ENCODE measurements at places on chromosomes 6 and 20.

DNA sequence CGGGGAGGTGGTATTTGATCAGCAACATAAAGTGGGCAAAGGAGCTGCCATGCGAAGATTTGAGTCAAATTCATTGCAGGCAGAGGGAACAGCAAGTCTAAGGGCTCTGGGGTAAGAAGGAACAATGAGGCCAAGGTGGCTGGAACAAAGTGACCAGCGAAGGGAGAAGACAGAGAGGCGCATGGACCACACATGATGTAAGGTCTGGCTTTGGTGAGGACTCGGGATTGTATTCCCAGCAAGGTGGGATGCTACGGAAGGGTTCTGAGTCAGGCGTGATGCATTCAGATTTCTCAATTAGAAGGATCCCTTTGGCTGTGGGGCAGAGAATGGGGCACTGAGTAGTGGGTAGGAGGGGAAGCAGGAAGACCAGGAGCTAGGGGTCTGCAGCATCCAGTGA is 30.7 kb upstream of the CDH22 start:
- DNase-seq = no peak

GRCh38 chr6:35665573-35665972 is 23.1 kb downstream of the FKBP5 start:
- DNase-seq = no peak

GRCh38 chr20:23042270-23042669 is 7.2 kb downstream of the SSTR4 start:
- no peak for DNase-seq

DNA sequence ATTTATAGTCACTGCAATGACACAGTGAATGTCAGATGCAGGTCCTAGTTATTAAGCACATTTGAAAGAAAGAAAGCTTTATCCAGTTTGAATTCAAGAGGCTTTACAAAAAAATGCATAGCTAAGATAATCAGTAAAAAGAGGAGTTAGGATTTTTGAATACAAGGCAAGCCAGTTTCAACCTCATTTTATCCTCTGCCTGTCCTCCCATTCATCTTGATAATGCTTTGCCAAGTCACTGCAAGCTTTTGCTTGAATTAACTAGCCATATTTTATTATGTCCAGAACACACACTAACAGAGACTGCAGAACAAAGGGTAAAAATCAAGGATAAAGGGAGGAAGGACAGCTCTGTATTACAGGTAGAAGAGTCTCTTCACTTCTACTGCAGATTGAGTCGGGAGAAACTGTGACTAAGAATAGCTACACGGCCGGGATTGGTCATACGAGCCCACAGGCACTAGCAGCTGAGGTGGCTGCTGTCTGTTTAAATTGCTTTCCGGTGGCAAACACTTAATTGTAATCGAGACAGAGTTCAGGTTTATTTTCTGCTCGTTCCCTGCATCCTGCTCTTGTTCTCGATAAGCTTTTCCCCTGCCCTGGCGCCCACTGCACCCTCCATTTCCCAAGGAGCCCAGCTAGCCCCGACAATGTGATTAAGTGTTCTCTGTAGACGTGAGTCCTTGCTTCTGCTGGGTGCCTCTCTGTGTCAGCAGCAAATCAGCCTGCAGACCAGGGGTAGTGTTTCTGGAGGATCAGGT is 30.5 kb upstream of the AKAP12 start:
- DNase-seq = no peak

DNA sequence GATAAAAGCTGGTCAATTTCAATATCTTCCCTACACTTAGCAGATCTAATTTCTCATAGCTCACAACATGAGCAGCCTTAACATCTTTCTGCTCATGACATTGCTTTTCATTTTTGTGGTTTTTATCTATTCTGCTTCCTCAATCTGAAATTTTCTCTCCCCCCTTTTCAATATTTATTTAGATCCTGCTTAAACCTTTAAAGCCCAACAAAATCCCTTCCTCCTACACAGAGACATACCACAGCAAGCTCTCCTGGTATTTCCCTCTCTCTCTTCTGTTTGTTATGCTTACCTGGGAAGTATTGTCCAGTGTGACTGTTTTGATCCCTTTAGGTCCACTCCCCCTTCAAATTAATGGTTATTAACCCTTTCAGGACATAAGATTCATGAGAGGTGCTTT is 582.5 kb downstream of the RFPL4B start:
- no peak for DNase-seq

- DNase-seq = peak; percentile 95
These were observed 35.7 kb downstream of the CEBPB start for GRCh38 chr20:50226093-50226974.

All from suppressor macrophage (primary cell).